ENCODE measurements at places on chromosomes 1 and 21. TPM values are rescaled to one million over a fixed set of nuclear protein-coding genes. Genes with fewer than 3 reads are reported as not detected.

Gene LCE2C
- not detected for total RNA-seq

Gene ATP6V1G3
- not detected for total RNA-seq

Gene ASCL5
- total RNA-seq: not detected

Gene DBT
- 3.5 TPM for total RNA-seq

Gene PER3
- total RNA-seq: 0.83 TPM

Gene EPHA2
- total RNA-seq: 122 TPM

Gene LDLRAP1
- total RNA-seq: 9.6 TPM

Gene ATAD3C
- not detected for total RNA-seq

Gene DESI2
- total RNA-seq: 37.6 TPM

Gene LRRC39
- 0.15 TPM for total RNA-seq

Measured in A549 treated with DMSO at 1 μM for 4 hours (cell line).